ENCODE measurements at places on chromosomes 1 and 21.

DNA sequence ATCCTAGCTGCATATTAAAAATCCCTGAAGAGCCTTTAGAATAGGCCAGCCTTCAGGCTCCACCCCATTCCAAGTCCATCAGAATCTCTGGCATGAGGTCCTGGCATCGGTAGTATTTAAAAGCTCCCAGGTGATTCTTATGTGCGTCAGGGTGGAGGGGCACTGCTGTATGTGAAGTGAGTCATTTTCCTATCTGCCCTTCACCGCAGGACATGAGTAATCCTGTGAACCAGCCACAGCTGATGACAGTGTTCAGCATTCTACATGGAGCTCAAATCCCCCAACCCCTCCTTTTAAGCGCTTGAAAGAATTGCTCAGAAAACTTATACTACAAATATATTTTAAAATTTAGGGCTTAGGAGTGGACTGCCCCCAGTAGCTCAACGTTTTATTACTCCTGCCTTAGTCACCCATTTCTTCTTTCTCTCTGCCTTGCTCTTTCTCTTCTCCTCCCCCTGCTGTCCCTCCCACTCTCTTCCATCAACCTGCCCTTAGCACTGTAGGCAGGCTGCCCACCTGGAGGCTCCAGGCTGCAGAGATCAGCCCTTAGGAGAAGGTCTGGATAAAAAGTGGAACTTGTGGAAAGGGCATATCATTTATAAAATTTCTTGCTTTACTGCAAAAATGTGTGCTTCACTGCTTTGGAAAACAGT, 73.8 kb upstream of the ZNF281 start:
- DNase-seq = no peak

DNA sequence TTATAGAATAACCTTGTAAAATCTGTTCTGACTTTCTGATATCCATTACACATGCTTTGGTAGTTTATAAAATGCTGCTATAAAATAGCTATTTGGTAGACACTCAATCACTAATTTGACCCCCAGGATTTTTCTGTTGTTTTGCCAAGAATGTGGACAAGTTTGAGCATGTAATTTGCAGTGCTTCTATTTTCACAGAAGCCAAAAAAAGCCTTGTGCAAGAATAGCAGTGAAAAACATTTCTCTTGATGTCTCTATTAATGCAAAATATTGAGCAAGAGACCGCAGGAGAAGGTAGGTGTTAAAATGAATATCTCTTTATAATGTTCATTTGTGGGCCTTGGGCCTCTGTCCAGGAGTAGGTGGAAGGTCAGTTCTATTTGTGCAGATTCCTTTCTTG, 22.5 kb downstream of the MAP3K7CL start:
- DNase-seq = no peak

DNA sequence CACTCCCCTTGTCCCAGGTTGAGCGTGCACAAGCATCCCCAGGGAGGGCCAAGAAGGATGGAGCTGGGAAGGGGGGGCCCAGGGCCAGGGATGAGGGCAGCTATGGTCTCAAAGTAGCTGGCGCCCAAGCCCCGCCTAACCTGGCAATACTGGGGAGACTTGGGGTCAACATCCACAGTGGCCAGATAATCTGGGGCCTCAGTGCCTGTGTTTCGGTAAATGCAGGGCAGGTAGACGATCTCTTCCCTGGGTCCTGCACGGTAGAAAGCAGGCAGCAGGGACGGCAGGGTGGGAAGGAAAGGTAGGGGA, 3.2 kb downstream of the SELENBP1 start:
- DNase-seq = no peak

DNA sequence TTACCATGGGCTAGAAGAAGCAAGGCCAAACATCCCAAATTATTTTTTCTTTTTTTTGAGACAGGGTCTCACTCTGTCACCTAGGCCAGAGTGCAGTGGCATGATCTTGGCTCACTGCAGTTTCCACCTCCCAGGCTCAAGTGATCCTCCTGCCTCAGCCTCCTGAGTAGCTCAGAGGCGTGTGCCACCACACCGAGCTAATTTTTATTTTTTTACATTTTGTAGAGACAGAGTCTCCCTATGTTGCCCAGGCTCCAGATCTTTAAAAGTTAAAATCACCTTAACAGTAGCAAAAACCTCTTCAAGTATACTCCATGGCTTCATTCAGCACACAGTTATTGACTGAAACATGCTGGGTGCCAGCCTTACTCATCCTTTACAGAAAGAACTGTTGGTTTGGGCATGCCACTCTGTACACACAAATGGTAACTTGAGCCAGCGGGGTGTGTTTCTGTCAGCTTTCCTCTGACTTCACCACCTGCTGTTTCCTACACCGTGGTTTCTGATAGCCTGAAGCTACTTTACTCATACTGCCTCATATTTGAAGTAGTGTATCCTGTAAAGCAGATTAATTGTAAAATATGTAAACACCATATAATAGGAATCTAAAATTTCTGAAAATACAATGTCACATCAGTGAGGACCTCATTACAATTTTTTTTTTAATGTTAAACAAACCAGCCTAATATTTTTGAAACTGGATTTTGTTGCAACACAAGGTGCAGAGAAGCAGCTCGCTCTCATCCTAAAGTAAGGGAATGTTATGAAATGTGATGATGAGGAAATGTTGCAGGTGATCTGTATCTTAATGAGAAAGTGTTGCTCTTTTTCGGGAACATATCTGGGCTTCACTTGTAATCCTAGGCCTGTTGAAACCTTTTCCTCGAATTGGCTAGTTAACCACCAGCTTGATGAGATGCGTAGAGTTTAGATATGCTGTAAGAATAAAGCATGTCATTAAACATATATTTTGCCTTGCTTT, 113.9 kb downstream of the ATP5PO start:
- no peak for DNase-seq

Data from stimulated activated CD8-positive, alpha-beta memory T cell treated with anti-CD3 and anti-CD28 coated beads, Interleukin-4, amount 100 ng/mL, for 1 hour (primary cell).